ENCODE measurements at places on chromosomes 12 and 14.

DNA sequence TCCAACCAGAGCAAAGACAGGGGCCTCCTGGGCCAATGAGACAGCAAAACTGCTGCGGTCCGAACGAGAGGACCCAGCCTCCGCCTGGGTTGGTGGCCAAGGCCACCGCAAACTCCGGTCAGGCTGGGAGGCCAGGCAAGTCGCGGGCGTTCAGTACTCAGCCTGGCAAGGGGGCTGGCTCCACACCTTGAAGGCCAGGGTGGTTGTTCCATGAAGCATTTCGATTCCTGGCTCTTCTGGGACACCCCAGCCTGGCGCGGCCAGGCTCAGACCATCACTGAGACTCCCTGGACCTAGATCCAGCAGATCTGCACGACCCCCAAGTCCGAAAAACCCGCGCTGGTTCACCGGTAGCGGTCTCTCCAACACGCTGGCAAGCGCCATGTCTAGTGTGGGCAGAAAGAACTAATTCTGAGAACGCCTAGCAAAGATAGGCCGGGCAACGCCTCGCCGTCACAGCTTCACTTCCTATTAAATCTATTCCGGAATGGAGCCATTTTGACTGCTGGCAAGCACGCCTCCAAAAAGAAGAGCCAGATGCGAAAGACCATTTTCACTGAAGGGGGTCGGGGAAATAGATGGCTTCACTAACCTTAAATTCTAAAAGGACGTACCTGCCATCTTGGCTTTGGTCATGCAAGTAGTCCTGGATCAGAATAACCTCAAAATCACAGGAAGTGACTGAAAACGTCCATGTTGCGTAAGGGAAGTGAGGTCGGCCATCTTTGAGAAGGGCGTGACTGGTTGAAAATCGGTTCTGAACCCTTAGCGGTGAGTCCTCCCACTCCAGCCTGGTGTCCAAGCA is at the start of gene PSMB5:
Gene PSMB5, minus strand, starts transcription at position 403 of the 805 bp plus-strand sequence. Its CDS starts 19 bp downstream, at position 384.
- H3K27me3 ChIP-seq = peaks cover 2% of the 10 kb centered on the region
- H3K4me1 ChIP-seq = peaks cover 29% of the 10 kb centered on the region

DNA sequence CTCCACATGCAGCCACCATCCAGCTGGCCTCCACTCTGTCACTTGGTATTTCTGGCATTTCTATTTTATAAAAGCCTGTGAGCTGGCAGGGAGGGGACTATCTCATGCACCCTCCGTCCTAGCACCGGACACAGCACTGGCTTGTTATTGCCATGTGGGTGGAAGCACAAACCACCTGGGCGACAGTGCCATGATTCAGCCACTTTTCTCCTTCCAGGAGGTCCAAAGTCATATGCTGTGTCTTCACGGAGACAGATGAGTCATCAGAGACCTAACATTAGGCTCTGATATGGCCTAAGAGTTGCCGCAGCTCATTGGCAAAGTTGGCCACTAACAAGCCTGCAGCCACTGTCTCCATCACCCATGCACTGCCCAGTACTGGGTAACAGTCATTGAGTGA is 1123.0 kb downstream of the VRK1 start:
- no peak overlapping the region for H3K4me3 ChIP-seq
- H3K27ac ChIP-seq = no peak overlapping the region
- no peak for DNase-seq
- no peaks in the 10 kb centered on the region for H3K36me3 ChIP-seq
- H3K27me3 ChIP-seq = peaks cover 6% of the 10 kb centered on the region

DNA sequence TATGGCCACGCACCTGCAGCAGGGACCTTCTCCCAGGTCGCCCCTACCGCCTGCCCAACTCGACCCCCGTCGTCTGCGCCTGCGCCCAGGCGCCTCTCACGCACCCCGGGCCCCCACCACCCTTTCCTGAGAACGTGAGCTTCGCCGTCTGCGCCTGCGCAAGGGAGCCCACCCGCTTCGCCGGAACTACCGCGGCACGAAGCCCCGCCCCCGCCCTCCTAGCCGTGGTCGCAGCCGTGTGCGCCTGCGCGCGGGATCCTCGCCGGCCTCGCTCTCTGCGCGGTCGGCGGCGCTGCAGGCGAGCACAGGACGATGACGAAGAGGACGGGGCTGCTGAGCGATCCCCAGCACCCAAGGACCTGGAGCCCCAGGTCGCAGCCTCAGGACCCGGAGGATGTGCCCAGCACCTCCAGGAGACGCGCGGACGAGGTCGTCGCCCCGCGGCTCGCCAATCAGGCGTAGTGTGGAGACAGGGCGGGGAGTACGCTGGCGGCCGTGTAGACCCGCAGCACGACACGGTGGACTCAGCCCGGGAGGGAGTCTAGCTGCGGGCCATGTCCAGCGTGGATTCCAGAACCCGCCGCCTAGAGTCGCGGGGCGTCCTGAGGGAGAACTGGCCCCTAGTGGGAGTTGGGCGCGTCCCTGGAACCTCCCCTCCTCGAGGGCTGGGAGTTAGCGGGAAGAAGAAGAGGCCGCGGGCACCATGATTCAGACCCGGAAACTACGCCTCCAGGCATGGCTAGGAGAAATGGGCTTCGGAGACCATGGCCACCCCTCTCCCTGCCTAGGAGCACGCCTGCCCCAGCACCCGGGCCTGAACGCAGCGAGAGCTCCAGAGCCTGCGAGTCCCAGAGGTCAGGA is 1120.8 kb upstream of the TMEM132C start:
- no peaks in the 10 kb centered on the region for H3K27me3 ChIP-seq
- H3K36me3 ChIP-seq = no peaks in the 10 kb centered on the region
- peak; percentile 63 for DNase-seq
- peak overlapping the region; percentile 81 for H3K4me3 ChIP-seq
- H3K27ac ChIP-seq = no peak overlapping the region

DNA sequence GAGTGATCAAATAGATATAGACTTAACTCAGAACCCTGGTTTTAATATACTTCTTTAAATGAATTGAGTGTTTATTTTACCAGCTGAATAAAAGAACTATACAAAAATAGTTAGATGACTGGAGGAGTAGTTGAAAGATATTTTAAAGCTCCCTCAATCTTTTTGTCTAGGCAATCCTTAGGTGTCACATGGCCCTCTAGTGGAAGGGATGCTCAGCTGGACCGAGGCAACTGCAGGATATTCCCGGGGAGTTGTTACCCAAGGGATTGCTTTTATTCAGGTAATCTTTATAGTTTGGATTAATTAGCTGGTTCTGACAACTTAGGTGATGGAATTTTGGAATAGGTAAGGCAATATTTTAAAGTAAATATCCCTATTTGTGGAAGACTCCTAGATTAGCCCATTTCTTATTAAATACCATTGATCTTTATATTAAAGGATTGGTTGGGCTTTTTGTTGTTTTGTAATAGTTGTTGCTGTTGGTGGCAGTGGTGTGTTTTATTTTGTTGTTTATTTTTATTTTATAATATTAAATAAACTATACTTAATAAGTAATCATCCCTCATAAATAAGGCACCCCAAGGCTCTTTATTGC is 57.1 kb downstream of the ZDHHC17 start:
- no peaks in the 10 kb centered on the region for H3K27me3 ChIP-seq
- H3K27ac ChIP-seq = no peak overlapping the region
- no peak for DNase-seq
- no peak overlapping the region for H3K4me3 ChIP-seq

DNA sequence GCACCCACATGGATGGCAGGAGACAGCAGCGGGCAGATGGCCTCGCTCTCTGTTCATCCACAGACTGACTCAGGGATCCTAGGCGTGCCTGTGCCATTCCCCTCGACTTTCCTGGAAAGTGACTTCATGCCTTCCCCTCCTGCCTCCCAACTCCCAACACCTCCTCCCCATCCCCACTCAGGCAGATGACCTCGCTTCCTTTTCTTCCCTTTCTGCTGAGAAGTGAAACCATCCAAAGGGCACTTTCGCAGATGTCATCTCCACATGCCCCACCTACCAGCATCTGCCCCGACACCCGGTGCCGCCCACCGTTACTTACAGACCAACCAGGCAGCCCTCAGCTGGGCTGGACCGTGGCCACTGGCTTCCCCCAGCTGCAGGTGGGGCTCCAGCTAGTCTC is 29.6 kb downstream of the BEGAIN start:
- no peak overlapping the region for H3K4me3 ChIP-seq
- H3K27me3 ChIP-seq = peaks cover 1% of the 10 kb centered on the region
- H3K27ac ChIP-seq = no peak overlapping the region
- no peaks in the 10 kb centered on the region for H3K36me3 ChIP-seq

DNA sequence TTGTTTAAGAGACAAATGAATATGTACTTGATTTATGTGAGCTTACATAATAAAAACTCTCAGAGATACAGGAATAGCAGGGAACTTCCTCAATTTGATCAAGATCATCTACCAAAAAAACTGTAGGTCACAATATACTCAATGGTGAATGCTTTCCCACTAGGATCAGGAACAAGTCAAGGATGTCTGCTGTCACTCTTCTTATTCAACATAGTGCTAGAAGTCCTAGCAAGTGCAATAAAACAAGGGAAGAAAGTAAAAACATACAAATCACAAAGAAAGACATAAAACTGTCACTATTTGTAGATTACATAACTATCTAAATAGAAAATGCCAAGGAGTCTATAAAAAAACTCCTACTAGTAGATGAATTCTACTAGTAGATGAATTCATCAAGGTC is 41.9 kb upstream of the PAWR start:
- no peaks in the 10 kb centered on the region for H3K36me3 ChIP-seq
- H3K27me3 ChIP-seq = peaks cover 4% of the 10 kb centered on the region
- H3K4me1 ChIP-seq = no peaks in the 10 kb centered on the region

- no peak overlapping the region for H3K27ac ChIP-seq
- H3K4me3 ChIP-seq = no peak overlapping the region
- H3K36me3 ChIP-seq = no peaks in the 10 kb centered on the region
- H3K4me1 ChIP-seq = peaks cover 17% of the 10 kb centered on the region
Measured at GRCh38 chr12:54370171-54370730, 6.0 kb upstream of the GPR84 start.

DNA sequence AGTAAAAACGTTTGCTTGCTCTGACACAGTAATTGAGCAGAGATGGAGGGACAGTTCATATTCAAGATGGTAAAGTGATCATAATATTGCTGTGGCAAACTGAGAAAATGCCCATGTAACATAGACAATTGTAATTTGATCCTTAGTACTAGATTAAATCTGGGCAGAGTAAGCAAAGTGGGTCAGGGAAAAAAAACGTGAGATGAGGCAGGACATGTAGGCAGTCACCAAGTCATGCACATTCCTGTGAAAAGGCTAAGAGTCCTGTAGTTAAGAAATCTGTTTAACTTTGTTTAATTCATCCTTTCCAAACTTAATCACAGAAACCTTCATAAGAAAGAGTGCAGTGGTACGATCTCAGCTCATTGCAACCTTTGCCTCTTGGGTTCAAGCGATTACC is 16.1 kb downstream of the BTBD7 start:
- H3K4me3 ChIP-seq = no peak overlapping the region
- no peak overlapping the region for H3K27ac ChIP-seq
- no peak for DNase-seq
- peaks cover 3% of the 10 kb centered on the region for H3K36me3 ChIP-seq
- H3K4me1 ChIP-seq = peaks cover 33% of the 10 kb centered on the region
- no peaks in the 10 kb centered on the region for H3K27me3 ChIP-seq

GRCh38 chr14:99254328-99255009 is 17.5 kb downstream of the BCL11B start:
- H3K27ac ChIP-seq = peak overlapping the region; percentile 57
- peaks cover 93% of the 10 kb centered on the region for H3K4me1 ChIP-seq
- H3K36me3 ChIP-seq = no peaks in the 10 kb centered on the region
- no peak for DNase-seq
- H3K4me3 ChIP-seq = no peak overlapping the region
